MM.1S (cell line): ENCODE measurements at places on chromosomes 1 and 21.

DNA sequence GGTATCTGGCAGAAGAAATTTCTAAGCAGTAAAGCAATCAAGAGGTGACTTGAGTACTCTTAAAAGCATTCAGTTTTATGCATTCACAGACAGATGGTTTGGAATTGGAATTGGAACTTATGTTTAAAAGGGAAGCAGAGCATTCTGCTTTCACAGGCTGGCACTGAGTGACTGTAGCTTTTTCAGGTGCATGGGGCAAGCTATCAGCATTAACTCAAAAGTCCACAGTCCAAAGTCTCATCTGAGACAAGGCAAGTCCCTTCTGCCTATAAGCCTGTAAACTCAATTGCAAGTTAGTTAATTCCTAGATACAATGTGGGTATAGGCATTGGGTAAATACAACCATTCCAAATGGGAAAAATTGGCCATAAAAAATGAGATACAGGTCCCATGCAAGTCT, 1620.3 kb downstream of the MRPL39 start:
- no peak for DNase-seq

DNA sequence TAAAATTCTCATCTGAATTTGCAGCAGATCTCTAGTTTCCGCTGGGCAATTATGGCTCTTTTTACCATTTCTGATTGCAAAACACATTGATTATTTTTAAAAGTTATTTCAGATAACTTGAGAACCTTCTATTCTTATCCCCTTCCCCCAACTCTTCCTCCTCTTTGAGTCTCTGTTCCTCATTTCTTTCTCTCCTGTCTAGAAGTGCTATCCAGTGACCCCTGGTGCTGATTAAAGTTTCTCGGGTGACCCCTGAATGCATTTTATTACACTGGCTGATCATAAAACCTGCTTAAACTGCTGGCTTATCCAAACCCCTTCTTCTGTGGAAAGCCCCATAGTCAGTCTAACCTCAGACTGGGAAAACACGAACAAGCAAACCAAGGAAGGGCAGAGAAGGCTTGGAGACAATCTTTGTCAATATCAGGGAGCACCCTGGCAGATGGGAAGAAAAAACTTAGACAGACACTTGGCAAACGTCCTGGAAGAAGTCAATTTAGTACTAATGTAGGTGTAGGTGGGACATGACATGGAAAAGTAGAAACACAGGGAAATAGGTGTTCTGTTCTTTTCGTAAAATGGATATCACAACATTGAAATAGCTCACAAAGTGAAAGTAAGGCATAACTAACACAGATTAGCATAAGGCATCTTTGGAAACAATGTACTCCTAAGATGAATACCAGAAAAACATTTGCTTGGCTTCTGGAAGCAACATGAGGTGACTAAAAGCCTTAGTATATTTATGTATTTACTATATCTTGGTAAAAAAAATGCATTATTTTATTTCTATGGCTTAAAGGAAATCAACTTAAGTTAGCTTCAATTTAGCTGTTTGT, 61.4 kb downstream of the GORAB start:
- DNase-seq = no peak

- DNase-seq = no peak
Measured at GRCh38 chr1:24441996-24442668, 26.5 kb downstream of the NIPAL3 start.

DNA sequence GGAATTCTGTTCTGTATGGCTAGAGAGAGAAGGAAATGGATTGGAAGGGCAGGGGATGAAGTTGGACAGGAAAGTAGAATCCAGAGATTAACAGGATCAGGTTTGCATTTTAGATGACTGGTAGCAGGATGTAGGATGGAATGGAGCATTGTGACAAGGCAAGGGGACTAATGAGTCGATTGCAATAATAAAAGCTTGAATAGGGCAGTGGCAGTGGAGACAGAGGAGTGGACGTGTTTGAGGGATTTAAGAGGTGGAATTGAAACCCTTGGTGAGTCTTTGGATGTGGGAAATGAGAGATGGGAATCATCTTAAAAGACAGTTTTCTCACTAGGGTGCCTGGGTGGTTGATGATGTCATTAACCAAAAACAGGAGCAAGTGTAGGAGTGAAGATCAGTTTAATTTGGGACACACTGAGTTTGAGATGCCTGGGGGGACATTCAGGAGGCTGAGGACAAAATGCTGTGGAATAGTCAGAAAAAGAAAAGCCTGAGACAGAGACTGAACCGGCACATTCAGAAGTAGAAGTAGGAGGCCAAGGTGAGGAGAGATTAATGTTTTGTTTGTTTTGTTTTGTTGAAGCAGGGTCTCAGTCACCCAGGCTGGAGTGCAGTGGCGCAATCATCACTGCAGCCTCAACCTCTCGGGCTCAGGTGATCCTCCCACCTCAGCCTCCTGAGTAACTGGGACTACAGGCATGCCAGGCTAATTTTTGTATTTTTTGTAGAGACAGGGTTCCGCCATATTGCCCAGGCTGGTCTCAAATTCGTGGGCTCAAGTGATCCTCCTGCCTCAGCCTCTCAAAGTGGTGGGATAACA, 29.1 kb upstream of the C1orf146 start:
- DNase-seq = no peak

DNA sequence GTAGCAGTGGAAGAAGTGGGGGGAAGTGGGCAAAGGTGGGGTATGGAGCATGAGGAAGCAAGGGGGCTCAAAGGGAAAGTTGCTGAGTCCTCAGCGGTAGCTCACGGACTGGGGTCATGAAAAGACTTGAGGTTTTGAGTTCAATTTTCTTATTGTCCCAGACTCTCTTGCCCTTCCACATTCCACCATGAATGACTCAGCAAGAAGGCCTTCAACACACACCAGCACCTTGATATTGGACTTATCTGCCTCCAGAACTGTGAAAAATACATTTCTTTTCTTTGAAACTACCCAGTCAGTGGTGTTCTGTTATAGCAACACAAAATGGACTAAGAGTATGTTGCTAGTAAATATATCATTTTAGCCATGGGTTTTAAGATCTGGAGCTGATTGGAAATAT, 17.3 kb upstream of the RHBDL2 start:
- DNase-seq = no peak

GRCh38 chr1:153220606-153221303, 3.4 kb downstream of the PRR9 start:
- DNase-seq = no peak

GRCh38 chr1:27562021-27562420, 41.9 kb downstream of the AHDC1 start:
- no peak for DNase-seq

GRCh38 chr1:182303778-182304177, 87.8 kb downstream of the GLUL start:
- DNase-seq = peak; percentile 79

DNA sequence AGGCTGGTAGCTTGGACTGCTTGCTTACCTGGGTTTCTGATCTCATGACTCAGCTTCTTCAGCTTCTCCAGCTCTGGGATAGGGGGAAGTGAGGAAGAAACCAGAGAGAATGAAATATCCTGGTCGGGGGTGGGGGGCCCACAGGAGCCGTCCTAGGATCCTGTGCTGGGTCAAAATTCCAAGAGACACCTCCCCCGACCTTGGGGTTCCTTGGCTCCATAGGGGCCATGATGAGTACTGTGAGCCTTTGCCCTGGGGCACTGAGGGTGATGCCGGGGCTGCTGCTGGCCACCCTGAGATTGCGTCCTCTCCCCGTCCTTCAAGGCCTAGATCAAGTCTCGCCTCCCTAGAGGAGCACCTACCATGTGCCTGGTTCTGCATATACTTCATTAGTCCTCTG, 40.0 kb downstream of the MYOM3 start:
- no peak for DNase-seq

DNA sequence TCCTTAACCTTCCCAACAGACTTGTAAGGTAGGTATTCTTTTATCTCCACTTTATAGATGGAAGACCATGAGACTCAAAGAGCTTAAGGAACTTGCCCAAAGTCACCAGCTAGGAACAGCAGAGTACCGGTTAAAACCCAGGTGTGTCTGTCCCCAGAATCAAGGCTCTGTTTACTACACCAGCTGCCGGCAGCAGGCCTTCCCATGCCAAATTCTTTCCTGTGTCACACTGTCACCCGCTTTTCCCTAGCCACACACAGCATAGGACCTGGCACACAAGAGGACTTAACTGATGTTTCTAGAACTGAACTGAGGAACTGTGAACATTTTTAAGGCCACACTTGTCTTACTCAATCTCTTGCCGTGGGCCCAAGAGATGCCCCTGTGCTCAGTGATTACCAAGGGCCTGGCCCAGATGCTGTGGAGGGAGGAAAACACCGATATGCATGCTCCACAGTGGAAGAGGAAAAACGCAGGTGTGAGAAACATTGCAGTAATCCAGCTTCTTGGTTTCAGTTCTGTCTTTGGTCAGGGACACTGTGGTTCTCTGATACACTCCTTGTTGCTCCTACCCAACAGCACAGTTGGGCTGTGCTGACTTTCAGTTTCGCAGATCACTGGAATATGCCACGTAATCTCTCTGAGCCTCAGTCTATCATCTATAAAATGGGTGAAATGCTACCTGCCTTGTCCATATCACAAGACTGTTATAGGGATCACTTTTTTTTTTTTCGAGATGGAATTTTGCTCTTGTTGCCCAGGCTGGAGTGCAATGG, 13.9 kb upstream of the LY9 start:
- peak; percentile 98 for DNase-seq

DNA sequence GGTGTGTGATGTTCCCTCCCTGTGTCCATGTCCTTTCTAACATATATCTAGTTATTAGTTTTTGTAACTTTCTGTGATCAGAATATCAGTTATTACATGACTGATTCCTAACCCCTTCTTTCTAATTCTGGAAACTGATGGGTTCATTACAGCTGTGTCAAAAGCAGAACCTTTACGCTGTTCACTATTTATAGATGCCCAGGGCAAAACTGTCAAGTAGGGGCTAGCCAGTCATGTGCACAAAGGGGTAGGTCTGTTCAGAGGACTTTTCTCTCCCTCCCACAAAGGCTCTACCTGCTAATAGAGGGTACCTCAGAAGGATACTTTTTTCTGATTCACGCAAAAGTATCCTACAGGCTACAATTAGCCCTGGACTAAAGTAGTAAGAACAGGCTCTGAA, 79.2 kb downstream of the NRDC start:
- no peak for DNase-seq

- DNase-seq = no peak
Measured at GRCh38 chr1:164622068-164622845, 63.3 kb downstream of the PBX1 start.

DNA sequence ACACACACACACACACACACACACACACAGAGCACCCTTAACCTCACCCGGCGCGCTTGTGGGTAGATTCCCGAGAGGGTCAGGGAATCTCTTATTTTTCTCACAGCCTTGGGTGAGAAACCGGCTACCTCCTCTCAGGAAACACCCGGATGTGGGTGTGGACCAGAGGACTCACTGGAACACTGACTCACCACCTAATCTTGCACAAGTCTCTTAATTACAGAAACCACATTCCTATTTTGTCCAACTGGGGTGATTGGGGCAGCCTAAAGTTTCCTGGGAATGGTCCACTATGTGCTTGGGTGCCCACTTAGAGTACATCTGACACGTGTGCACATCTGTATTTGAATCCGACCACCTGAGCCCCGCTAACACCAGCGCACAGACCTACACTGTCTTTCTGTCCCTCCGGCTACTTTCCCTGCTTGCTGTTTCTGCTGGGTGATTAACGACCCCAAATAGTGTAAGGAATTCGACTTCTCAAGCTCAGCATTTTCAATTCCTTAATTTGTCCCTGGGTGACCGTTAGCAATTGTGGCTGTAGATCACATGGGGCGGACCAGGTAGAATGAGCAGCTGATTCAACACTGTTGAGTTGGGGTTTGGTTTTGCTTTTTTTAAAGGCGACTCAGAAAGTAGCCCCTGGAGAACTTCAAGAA, 14.0 kb upstream of the TBX15 start:
- no peak for DNase-seq

GRCh38 chr1:7967196-7967595, 5.7 kb downstream of the PARK7 start:
- DNase-seq = no peak
